ENCODE measurements at places on chromosomes 6 and 20.

DNA sequence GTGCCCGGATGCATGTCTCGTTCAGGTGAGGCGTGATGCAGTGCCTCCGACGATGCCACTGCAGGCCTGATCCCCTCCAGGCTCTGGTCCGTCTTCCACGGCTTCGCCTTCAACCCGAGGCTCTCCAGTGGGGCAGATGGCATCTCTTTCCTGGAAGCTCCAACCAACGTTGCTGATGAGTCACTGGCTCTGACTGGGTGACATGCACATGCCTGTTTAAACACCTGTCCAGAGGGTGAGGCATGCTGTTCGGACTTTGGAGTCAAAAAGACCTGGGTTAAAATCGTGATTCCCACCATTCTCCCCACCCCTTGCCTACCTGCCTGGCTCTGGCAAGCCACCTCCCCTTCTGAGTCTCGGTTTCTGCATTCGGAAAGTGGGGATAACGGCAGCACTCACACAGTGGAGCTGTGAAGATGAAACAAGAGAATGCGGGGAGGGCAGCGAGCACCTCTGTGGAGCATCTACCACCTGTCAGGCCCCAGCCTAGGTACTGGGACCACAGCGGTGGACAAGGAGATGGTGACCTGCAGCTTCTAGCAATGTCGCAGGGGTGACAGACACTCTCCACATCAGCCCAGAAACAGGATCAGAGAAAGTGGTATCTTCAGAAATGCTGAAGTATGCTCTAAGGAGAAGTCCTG, 8.5 kb upstream of the EDN3 start:
- no peak overlapping the region for H3K27ac ChIP-seq
- H3K4me3 ChIP-seq = no peak overlapping the region
- H3K27me3 ChIP-seq = peaks cover under 1% of the 10 kb centered on the region

DNA sequence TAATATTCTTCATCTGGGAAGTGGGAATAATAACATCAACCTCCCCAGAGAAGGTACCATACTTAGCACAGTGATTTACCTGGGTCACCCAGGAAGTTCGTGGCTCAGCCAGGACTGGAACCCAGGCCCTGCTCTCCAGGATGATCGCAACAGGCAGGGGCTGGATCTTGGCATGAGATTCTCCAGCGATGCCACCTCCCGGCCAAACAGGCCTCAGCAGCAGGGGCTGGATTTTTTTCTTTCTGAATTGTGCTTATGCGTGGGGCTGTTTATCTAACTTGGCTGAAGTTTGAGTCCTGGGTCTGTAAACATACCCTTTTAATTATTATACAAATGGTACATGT, 129.5 kb upstream of the PTPN1 start:
- H3K27ac ChIP-seq = no peak overlapping the region
- no peaks in the 10 kb centered on the region for H3K27me3 ChIP-seq
- peaks cover 6% of the 10 kb centered on the region for H3K4me1 ChIP-seq
- no peaks in the 10 kb centered on the region for H3K36me3 ChIP-seq

- no peaks in the 10 kb centered on the region for H3K36me3 ChIP-seq
- H3K4me1 ChIP-seq = no peaks in the 10 kb centered on the region
- 0 out of 2 replicates have a peak, but pooled peaks cover 3% of the 10 kb centered on the region for H3K27me3 ChIP-seq
- DNase-seq = no peak
These were observed 166.5 kb downstream of the TSHZ2 start for GRCh38 chr20:53138454-53139262.

GRCh38 chr20:24953621-24954133, 4.6 kb downstream of the CST7 start:
- no peak overlapping the region for H3K27ac ChIP-seq
- H3K4me3 ChIP-seq = no peak overlapping the region

DNA sequence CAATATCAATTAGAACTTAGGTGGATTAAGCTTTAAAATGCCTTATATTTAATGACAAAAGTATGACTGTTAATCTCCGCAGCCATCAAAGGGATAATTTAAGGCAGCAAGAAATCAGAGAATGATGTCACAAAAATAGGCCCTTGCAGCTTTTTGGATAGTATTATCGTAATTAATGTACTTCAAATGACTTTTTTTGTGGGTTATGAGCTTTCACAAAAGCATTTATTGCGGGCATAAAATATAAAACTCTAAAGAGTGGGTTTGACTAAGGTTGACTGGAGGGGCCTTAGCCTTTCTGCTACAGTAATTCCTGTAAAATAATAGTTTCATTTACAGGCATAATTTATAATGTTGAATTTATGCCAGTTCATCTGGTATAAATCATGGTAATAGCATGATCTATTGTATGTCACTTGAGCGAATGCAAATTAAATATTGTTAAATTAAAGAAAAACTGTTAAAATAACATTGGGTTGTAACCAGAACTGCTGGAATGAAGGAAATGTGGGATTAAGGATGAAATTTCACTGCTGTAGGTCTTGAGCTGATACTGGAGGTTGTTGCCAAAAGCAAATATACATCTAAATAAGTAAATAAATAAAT, 78.5 kb upstream of the ZFP64 start:
- DNase-seq = no peak
- no peak overlapping the region for H3K27ac ChIP-seq
- H3K4me1 ChIP-seq = peaks cover 5% of the 10 kb centered on the region
- H3K4me3 ChIP-seq = no peak overlapping the region

DNA sequence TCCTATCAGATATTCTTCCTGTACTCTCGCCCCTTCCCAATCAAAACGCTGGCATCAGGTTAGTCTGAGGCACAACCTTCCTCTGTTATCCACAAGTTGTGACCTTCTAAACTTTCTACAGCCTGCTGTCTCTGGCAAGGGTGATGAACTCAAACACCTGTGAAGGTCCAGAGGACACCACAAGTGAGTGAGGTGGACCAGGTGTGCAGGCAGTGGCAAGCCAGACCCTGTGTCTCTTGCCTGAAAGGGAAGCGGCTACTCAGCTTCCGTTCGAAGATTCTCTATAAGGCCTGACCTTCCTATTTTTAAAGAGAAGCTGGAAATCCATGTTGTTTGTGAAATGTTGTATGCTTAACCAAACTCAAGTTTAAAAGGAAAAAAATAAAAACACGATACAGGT, 36.8 kb downstream of the GCM1 start:
- H3K4me1 ChIP-seq = no peaks in the 10 kb centered on the region
- DNase-seq = no peak
- H3K27me3 ChIP-seq = 0 out of 2 replicates have a peak, but pooled peaks cover 2% of the 10 kb centered on the region
- H3K27ac ChIP-seq = no peak overlapping the region
- H3K36me3 ChIP-seq = no peaks in the 10 kb centered on the region

DNA sequence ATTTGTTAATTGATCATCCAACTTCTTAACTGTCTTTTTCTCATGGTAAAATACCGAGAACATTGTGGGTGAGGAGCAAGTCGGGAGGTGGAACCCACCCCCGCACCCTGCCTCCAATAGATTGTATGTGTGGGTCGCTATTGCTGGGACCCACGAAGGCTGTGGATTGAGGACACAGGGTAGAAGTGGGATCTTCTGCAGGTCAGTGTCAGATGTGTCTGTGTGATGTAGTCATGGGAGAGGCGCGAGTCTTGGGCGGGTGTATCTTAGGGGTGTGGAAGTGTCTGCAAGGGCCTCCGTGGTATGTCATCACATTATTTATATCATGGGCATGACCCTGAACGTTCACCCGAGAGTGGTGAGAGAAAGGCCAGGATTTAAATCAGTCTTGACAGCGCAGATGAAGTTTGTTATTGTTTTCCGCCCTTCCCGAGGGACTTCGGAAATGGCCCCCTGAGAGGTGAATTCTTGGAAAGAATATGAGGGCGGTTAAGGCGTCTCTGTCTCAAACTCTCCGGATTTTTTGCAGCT, 472 bp upstream of the PAQR8 start:
- peak overlapping the region; percentile 67 for H3K27ac ChIP-seq
- peaks cover 27% of the 10 kb centered on the region for H3K4me1 ChIP-seq
- H3K36me3 ChIP-seq = peaks cover 11% of the 10 kb centered on the region
- no peaks in the 10 kb centered on the region for H3K27me3 ChIP-seq

- no peak for DNase-seq
- no peaks in the 10 kb centered on the region for H3K36me3 ChIP-seq
- no peak overlapping the region for H3K27ac ChIP-seq
- H3K27me3 ChIP-seq = no peaks in the 10 kb centered on the region
These were observed 162.0 kb upstream of the EPHA7 start for GRCh38 chr6:93581371-93581770.

DNA sequence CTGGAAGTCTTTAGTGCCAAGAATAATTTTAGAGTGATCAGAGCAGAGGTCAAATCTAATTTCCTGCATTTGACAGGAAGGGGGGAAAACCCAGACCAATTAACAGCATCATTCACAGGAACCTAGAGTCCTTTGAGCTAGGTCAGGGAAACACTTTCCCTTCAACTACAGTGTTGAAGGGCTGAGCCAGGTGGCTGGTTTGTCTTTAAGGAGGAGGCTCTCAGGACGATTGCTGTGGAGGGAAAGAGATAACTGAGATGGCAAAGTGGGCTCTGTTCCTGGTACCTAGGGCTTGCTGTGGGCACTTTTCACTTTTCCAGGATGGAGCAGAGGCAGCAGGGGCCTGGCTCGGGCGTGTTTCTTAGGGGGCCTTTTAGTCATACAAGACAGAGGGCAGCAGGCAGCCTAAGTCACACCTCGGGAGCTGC, 111.9 kb downstream of the SCML4 start:
- H3K4me1 ChIP-seq = no peaks in the 10 kb centered on the region
- H3K36me3 ChIP-seq = no peaks in the 10 kb centered on the region
- no peaks in the 10 kb centered on the region for H3K27me3 ChIP-seq
- H3K4me3 ChIP-seq = no peak overlapping the region
- DNase-seq = no peak

DNA sequence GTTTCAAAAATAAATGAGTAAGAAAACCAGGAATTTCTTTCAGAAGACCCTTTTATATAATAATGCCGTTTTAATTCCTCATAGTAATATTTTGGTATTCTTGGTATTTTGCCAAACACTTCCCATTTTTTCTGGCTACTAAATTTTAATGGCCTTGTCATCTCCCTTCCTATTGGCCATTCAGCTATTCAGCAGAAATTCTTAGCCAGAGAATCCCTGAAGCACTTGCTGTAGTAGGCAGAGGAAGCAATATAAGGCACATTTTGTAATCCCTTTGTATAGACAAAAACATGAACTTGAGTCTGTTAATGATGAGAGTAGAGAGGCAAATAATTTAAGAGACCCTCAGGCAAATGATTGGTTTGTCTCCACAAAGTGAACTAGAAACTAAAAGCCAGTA, 118.4 kb upstream of the LAMP5 start:
- 0 out of 2 replicates have a peak, but pooled peaks cover 2% of the 10 kb centered on the region for H3K27me3 ChIP-seq
- H3K4me1 ChIP-seq = peaks cover 9% of the 10 kb centered on the region
- H3K36me3 ChIP-seq = no peaks in the 10 kb centered on the region
- no peak overlapping the region for H3K4me3 ChIP-seq
- DNase-seq = no peak

GRCh38 chr6:1170794-1171193, 141.1 kb upstream of the FOXQ1 start:
- H3K4me1 ChIP-seq = 0 out of 2 replicates have a peak, but pooled peaks cover 4% of the 10 kb centered on the region
- no peaks in the 10 kb centered on the region for H3K27me3 ChIP-seq
- no peaks in the 10 kb centered on the region for H3K36me3 ChIP-seq
- no peak for DNase-seq
- H3K27ac ChIP-seq = no peak overlapping the region
- H3K4me3 ChIP-seq = no peak overlapping the region

- peak overlapping the region; percentile 81 for H3K4me3 ChIP-seq
- H3K27ac ChIP-seq = no peak overlapping the region
- no peak for DNase-seq
These were observed 372 bp downstream of the JARID2 start for GRCh38 chr6:15246217-15246665.

DNA sequence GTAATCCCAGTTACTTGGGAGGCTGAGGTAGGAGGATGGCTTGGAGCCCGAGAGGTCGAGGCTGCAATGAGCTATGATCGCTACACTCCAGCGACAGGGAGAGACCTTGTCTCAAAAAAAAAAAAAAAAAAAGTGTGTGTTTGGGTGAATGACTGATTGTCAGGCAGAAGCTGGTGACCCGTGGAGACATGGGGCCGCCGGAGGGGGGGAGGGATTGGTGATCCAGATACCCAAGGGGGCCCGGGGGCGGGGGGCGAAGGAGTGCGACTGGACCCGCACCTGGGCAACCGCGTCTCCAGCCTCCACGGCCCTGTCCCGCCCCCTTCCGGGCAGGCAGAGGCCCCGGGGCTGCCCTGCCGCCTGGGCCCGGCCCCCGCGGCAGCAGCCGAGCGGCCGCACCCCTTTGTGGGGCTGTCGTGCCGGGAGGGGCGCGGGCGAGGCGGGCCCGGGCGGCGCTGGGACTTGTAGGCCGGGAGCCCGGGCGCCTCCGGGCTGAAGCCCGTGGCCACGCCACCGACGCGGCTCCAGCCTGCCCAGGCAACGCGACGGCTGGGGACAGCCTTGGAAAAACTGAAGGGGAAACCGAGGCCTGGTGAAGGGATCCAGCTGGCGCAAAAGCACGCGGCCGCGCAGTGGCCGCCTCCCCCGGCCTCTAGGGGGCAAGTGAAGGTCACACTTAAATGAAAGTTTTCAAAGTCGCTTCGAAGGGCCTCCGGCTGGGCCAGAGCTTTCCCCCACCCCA, 2.1 kb upstream of the RBM38 start:
- 0 out of 2 replicates have a peak overlapping the region, but pooled peaks have one; percentile 12 for H3K4me3 ChIP-seq
- no peaks in the 10 kb centered on the region for H3K27me3 ChIP-seq
- peaks cover 22% of the 10 kb centered on the region for H3K4me1 ChIP-seq
- no peak overlapping the region for H3K27ac ChIP-seq
- DNase-seq = peak; percentile 33
- peaks cover 14% of the 10 kb centered on the region for H3K36me3 ChIP-seq

DNA sequence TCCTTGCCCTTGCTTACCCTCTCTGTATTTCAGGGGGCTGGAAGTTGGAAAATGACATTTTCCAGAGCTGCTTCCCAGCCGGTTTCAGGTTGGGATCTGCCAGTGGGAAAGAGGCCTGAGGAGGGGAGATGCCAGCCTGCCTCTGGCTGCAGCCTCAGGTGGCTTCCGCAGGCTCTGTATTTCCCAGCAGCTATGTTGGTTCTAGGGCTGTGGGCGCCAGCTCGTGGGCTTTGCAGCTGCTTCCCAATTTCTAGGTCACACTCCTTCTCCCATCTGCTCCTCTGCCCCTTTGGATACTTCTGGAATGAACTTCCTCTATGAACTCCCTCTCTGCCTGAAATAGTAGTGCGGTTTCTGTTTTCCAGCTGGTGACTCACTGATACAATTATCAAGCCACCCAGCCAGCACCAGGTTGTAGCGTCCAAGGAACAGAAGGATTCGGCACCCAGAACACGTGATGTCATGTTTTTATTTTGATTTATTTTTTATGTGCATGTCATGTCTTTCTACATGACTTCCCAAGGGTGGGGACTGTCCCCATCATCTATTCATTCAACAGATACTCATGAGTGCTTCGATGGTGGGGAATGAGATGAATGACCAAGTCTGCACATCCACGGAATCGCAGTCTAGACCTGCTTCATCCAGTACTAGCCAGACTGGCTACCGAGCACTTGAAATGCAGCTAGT, 38.0 kb downstream of the TGM2 start:
- H3K27me3 ChIP-seq = no peaks in the 10 kb centered on the region
- H3K27ac ChIP-seq = peak overlapping the region; percentile 59
- H3K4me3 ChIP-seq = no peak overlapping the region
- peaks cover 51% of the 10 kb centered on the region for H3K4me1 ChIP-seq

DNA sequence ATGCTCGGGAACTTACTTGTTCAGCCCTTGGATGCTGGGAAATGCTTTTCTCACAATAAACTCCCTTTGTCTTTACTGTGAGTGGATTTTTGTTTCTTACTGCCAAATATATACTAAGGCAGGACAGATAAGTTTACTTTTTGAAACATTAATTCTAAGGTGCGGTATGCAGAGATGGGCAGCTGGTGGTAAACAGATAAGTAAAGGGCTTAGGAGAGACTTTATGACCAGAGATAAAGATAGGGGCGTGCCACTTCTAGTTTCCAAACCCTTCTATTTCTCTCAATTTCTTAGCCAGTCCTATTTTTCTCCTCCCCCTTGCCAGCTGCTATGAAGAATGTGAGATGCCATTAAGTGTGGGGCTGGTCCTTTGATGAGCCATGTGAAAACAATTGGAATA, 16.3 kb downstream of the SAMD3 start:
- H3K36me3 ChIP-seq = no peaks in the 10 kb centered on the region
- H3K27me3 ChIP-seq = no peaks in the 10 kb centered on the region
- no peak for DNase-seq
- no peak overlapping the region for H3K27ac ChIP-seq
